Activated effector memory CD4-positive, alpha-beta T cell treated with Interleukin-2 at 50 U/mL for 16 hours (primary cell): ENCODE measurements at places on chromosomes 5 and 9.

DNA sequence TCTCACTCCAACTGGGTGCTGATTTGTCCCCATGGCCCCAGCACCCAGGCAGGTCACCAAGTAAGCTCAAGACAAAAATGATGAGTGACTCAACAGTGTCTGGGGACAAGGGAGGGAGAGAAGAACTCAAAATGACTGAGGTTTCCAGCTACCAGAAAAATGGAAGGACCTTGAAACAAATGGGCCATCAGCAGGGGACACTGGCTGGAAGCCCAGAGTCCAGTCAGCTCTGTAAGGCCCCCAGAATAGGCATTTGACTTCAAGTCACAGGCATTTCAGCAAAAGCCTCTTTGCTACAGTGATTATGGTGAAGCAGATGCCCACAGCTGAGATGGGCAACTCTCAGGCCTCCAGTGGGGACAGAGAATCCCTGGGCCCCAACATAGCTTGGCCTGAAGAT lies 139.0 kb upstream of the GABRP start:
- no peak for DNase-seq

DNA sequence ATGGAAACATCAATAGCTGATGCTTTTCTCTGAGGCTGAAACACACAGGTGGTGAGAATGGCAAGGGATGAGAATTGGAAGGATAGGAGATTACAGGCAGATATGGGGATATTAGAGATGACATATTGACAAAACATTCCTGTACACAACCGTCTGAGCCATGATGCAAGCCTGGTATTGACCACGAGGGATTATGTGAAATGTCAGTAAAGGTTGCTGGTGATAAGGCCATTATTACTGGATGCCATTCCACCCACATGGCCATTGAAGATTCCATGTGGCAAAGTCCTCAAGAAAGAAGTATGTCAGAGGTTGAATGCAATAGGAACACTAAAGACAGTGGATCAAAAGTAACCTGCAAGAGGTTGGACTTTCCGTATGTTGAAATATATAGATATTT lies 15.7 kb downstream of the GRAMD2B start:
- DNase-seq, result no peak

DNA sequence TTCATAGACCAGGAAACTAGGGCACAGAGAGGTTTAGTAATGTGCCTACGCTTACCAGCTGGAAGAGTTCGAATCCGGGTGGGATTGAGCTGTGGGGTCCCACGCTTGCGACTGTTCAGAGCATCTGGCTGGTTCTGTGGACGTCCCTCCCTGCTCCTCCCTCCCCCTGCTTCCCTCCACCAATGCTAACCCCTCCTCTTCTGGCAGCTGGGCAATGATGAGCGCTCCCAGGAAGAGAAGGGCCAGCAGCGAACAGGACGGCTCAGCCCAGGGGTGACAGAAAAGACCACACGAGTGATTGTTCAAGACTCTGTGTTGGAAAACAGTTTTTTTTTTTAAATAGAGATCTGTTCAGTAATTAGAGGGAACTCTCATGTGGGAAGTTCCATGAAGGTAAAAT lies 6.9 kb downstream of the FAM163B start:
- DNase-seq, result no peak

DNA sequence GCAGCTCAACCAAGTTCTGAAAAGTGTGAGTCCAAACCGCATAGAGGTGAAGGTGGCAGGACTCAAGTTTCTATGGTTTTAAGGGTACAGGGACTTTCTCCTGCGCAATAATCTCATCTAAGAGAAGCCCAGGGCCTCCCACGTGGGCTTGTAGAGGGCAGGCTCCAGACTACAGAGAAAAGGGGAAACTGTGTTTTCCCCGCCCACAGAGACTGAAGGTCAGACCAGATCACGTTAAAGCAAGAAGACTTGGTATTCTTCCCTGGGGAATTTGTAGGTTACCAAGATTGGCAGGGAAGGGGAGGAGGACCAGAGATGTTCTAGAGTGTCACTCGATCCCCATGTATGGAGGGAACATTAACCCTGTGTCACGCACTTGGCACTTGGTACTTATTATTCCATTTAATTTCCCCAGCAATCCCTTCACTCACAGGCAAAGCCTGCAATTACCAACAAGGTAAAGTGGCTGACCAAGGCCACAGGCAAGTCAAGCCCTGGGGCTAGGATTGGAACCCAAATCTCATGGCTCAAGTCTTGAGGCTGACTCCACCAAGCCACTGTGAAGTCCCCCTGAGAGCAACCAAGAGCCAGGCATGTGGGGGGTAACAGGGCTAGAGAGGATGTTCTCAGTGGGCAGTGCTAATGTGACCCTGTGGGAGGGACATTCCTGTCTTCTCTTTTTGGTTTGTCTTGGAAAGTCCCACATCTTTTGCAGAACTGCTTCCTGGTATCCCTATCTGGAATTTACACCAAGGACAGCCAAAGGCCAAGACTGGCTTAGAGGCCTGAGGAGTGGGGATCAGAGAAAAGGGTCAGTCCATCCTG lies 18.3 kb upstream of the NEK6 start:
- no peak for DNase-seq

GRCh38 chr5:22728610-22729009 lies 124.5 kb downstream of the CDH12 start:
- DNase-seq, result no peak

DNA sequence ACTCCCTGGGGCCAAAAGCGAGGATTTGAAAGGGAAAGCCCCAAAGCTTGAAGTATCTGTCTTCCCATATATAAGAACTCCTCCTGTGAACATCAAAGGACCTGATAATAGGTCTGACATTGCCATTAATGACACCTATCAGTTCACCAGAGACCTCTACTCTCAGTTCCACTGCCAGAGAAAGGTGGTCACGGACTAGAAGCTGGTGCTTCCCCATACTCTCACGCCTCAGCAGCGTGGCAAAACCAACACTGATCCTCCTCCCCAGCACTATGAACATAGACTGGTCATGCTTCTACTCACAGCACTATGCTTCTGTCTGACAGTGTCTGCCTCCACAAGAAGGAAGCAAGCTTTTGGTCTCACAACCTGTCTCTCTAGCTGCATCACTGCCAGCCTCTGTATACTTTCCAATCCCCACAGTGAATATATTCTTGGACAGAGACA lies 37.9 kb downstream of the NRG2 start:
- DNase-seq, result no peak

- DNase-seq, result no peak
These were observed 204.2 kb upstream of the HAPLN1 start for GRCh38 chr5:83924891-83925290.

DNA sequence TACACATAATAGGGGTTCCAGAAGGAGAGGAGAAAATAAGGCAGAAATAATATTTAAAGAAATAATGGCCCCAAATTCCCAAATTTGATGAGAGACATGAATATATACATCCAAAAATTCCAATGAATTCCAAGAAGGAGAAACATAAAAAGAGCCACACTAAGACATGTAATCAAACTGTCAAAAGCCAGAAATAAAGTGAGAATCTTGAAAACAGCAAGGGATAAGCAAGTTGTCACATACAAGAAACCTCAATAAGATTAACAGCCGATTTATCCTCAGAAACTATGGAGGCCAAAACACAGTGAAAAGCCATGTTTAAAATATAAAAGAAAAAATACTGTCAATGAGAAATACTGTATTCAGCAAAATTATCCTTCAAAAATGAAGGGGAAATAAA lies 14.5 kb downstream of the CATSPER3 start:
- DNase-seq, result no peak

DNA sequence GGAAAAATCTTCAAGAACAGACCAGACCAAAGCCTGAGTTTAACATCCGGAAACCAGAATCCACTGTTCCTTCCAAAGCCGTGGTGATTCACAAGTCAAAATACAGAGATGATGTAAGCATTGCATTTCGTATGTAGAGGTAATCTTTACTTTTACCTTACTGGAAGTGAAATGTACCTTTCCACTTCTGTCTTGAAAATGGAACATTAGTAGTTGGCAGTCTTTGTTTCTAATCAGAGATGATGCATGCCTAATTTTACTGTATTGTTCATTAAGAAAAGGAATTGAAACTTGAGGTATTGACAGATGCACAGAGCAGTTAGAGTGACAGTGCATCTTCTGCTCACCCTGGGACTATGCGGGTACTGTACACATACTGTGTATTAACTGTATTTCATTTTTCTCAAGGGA lies 34.6 kb downstream of the HABP4 start:
- DNase-seq, result no peak

- DNase-seq, result no peak
These were observed 11.9 kb downstream of the SPINK6 start for GRCh38 chr5:148214665-148215185.

GRCh38 chr9:35675204-35675603 lies 1.5 kb downstream of the CA9 start:
- no peak for DNase-seq

DNA sequence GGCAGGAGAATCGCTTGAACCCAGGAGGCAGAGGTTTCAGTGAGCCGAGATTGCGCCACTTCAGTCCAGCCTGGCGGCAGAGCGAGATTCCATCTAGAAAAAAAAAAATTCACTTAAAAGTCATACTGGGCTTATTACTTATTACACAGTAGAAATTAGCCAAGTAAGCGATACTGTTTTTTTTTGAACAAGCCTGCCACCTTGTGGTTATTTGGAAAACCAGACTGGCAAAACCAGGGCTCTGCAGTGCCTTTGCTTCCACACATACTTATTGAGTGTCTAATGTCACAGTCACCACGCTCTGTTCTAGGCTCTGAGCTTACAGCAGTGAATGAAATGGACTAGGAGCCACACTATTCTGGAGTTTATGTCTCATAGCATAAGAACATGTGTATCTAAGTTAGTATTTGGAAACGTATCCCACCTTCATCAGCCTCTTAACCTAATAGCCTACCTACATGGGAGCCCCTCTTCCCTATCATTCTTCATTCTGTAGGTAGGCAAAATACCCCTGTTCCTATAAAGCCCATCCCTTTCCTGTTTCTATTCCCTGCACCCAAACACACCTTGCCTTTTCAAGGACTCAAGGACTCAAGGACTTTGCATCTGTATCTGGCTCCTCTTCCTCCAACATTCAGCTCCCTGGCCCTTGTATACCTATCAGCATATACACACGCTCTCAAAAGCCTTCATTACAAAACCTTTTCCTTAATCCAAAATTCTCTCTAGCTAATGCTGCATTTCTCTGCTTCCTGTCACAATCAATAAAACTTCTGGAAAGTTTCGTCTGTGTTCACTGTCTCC lies 13.9 kb upstream of the BASP1 start:
- DNase-seq, result no peak
